ENCODE measurements at places on chromosomes 6 and 20. TPM values are rescaled to one million over a fixed set of nuclear protein-coding genes. Genes with fewer than 3 reads are reported as not detected.

- no peak for DNase-seq
These were observed 38.9 kb upstream of the FILIP1 start for GRCh38 chr6:75532521-75532920.

GRCh38 chr20:57524511-57525176 is at the start of gene CTCFL:
Gene CTCFL (minus strand): TSS chr20:57525140. CDS start chr20:57524205, 935 bp downstream.
- no peak for DNase-seq

DNA sequence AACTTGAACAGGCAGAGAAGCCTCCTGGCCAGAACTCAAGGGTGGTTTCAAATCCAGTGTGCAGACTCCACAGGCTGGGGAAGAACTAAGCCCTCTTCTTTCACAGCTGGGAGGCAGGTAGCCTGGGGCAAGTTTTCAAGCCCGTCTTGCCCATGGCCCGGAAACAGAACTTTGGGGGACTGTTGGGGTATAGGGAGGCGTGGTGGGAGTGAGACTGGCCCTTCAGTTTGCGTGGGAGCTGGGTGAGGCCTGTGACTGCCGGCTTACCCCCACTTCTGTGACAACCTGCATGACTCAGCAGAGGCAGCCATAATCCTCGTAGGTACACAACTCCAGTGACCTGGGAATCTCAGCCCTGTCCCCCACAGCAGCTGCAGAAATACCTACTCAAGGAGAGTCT is 1125.7 kb downstream of the HACE1 start:
- DNase-seq, result no peak

DNA sequence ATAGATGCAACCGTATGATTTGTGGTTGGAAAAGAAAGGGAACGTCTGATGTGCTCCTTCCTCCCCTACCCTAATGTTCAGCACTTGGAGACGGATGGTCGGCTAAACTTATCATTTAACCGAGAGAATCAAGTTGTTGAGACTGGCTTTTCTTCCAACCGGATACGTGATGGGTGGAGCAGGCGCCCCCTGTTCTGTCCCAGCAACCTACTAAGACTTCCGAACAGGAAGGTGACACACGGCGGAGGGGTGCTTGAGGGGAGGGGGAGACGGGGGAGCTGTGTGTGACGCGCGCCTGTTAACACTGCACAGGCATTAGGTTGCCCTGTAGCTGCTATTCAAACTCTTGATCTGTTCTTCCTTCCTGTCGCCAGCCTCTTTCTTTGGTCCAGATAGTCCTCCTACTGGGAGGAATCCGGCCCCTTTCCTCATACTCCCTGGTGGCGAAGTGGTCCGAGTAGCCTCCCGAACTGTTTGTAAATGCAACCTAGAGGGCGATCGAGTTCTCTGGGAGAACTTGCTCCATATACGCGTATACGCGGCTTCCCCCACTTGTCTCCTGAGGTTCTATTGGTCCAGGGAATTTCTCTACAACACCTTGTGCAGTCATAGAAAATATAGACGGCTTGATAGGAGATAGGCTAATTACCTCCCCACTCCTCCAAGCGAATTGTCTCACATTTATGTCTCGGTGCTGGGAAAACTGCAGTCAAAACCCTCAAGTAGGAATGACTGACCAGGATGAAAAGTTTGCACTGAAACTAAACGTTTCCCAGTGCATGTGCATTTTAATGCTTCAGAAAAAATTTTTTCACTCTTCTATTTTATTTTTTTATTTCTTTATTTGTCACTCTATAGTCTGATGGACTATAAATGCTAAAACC is 126.0 kb upstream of the SLC2A12 start:
- DNase-seq, result peak; percentile 63

GRCh38 chr20:51341581-51341980 is 200.9 kb downstream of the NFATC2 start:
- DNase-seq, result no peak

DNA sequence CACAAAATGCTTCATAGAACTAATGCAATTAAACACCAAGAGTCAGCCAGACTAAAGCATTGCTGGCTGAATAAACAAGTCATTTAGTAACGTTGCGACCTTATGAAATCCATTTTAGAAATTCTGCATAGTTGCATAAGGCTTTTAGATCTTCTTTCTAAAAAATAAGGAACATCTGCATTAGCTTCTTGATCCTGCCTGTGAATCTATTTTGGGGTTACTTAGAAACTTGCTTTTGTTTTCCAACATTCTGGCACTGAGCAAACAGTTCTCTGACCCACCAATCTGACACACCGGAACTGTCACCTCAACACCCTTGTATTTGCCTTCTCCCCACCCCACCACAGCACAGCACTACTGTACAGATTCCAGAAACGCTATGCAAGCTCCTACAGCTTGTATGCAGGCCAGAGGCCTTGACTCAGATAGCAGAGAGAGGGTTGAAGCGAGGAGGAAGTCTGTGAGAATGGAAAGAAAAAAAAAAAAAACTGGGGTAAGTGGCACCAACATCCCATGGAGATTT is 55.0 kb downstream of the KIF13A start:
- no peak for DNase-seq

- DNase-seq, result no peak
These were observed 273.9 kb upstream of the THEMIS start for GRCh38 chr6:128174724-128175123.

DNA sequence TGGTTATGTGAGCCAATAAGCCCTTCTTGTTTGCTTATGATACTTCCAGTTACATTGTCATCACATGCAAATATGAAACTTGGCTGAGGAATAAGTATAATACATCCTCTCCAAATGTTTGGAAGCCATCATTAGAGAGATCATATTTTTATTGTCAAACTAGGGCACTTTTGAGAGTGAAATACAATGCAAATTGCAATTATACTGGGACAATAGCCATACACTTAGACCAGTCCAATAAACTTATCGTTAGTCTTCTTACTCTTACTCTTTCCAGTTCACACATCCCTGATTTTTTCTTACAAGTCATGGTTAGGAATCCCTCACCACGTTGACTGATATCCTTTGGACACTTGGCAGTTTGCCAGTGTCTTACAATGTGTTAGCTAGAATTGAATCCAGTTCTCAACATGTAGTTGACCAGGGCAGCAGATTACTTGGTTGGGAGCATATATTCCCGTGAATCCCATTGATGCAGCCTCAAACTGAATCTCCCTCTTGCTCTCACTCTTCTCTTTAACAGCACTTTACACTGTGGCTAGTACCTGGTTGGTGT is 519.7 kb upstream of the ID4 start:
- no peak for DNase-seq

- no peak for DNase-seq
These were observed 51.1 kb downstream of the KCNB1 start for GRCh38 chr20:49431329-49431728.

- no peak for DNase-seq
These were observed 184.4 kb downstream of the PRL start for GRCh38 chr6:22112461-22112860.

DNA sequence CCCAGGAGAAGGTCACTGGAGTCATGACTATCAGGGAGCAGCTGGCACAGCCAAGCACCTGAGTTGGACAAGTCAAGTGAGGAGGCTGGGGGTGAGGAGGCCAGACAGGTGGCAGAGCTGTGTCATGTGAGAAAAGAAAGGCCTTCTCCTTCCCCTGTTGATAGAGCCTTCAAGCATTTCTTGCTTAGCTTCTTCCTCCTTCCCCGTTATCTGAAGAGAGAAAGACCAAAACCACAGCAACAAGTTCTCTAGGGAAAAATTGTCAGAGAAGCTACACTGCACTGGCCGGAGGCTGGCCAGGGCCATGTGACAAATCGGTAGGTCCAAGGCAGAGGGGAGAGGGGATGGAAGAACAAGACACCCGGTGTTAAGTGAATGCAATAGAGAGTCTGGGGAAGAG is 202.1 kb upstream of the PRDM1 start:
- DNase-seq, result no peak

GRCh38 chr6:154093231-154094044 is 54.4 kb downstream of the OPRM1 start:
- DNase-seq, result no peak

DNA sequence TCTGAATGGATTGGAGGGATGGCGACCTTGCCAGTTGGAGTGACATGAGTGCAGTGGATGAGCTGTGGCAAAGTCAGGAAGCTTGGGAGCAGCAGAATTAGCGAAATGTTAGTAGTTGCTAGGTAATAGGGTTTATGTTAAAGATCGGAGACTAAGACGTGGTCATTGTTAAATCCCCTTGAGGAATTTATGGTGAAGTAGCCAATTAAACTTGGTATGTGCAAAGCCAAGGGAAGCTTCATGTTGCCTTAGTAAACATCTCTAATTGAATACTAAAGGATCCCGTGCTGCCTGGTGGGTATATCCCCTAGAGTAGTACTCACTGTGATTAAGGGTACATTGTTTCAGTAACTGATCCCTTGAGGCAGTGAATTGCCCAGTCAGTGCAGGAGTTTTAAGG is 106.0 kb downstream of the PRIM2 start:
- DNase-seq, result no peak

DNA sequence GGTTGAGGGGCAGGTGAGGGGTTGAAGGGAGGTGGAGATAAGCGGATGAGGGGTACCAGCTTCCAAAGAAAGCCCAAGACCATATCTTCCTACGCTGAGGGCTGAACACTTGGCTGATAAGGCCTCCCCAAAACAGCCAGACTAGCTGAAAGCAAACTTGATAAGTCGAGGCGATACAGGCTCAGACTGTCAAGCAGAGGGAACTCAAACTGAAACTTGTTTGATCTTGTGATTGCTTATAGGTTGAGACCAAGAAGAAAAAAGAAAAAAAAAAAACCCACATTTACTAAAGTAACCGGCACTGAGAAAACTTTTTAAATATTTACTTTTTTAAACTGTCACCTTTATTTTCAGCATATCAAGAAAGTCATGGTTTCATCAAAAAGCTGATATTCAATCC is 73.6 kb downstream of the TRERF1 start:
- no peak for DNase-seq

GRCh38 chr6:33904050-33904746 is 100.4 kb upstream of the MLN start:
- DNase-seq, result no peak

DNA sequence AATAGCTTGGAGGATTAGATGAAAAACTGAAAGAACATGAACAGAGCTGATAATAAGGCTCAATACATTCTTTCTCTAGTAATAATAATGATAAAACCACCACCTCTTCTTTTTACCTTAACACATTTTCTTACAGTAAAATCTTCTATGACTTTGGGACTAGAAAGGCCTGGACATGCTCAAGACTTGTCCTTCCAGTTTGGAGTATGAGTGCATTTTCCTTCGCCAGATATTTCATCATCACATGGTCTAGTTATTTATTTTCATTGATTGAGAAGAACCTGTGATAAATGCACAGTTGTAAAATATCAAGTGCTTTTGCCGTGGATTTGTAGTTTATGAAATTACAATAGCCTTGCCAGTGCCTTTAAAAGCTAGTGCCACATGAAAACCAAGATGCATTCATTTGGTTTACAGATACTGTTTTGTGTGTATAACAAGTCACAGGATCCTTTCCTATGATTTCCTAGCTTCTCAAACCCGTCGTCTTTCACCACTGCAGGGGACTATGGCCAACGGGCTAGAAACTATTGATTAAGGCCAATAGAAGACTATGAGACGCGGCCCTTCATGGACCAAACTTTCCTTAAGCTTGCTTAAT is 200.2 kb upstream of the ZNF217 start:
- DNase-seq, result no peak

GRCh38 chr20:43404878-43405277 is 52.8 kb upstream of the SRSF6 start:
- no peak for DNase-seq

DNA sequence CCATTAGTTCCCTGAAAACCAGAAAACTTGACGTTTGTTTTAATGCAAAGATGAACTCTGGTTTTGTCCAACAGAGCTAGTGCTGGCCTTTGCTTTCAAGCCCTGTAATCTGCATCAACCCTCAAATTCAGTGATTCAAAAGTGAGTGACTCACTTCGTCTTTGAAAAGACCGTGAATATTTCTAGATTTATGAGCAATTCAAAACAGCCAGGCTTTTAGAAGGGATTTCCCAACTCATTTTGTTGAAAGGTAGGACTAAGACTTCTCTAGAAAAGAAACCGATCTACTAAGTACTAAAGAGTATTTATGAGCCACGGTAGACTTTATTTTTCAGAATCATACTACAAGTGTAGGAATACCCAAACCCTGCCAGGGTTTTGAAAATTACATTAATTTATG is 121.5 kb downstream of the UST start:
- no peak for DNase-seq

DNA sequence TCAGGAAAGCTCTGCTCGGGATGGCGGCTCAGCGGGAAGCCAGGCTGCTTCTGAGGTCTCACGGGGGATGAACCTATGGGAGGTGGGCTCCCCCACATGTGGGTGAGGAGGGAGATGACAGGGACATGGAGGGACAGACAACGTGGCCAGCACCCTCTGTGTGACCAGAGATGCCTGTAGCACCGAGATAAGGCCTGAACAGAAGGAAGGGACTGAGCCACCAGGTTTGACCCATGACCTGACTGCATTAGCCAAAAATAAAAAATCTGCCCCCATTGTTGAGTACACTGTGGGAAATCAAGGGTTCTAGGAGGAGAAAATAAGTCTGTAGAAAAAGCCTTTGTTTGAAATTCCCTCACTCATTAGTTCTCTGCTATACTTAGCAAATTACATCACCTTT is 105.7 kb downstream of the RNASET2 start:
- DNase-seq, result no peak

GRCh38 chr6:24432611-24433010 is 29.9 kb downstream of the MRS2 start:
- no peak for DNase-seq

GRCh38 chr6:166005401-166005943 is 162.2 kb downstream of the TBXT start:
- peak; percentile 72 for DNase-seq

DNA sequence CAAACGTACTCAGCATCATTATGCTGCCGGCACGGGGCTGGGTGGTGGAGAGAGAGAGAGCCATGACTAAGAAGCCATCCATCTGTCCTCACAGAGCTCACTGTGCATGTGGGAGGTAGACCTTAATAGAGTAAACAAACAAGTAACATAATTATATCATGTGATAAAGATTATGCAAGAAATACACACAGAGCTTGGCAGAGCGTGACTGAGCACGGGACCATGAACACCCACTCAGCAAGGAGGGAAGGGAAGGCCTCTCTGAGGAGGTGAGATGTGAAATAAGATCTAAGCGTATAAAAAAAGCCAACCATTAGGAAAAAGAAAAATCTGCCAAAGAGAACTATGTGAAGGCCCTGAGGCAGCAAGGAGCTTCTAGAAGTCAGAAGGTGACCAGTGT is 207.5 kb downstream of the PTPRT start:
- DNase-seq, result no peak

- DNase-seq, result no peak
These were observed 21.3 kb downstream of the PRR18 start for GRCh38 chr6:166286839-166287271.

GRCh38 chr20:38900606-38901005 is 25.6 kb upstream of the FAM83D start:
- DNase-seq, result no peak

VIP gene
- 0.40 TPM for total RNA-seq

SUMO4 gene
- 0.36 TPM for total RNA-seq

SEMG1 gene
- not detected for total RNA-seq

TFAP2A gene
- not detected for total RNA-seq

CNBD2 gene
- 2.1 TPM for total RNA-seq

PRSS35 gene
- total RNA-seq, result not detected

BNIP5 gene
- total RNA-seq, result not detected

PDYN gene
- not detected for total RNA-seq

Data from heart right ventricle (tissue), 16 donors.